ENCODE measurements at places on chromosomes 13 and 19.

GRCh38 chr13:100714478-100714877 is 39.9 kb upstream of the TMTC4 start:
- no peak for DNase-seq

DNA sequence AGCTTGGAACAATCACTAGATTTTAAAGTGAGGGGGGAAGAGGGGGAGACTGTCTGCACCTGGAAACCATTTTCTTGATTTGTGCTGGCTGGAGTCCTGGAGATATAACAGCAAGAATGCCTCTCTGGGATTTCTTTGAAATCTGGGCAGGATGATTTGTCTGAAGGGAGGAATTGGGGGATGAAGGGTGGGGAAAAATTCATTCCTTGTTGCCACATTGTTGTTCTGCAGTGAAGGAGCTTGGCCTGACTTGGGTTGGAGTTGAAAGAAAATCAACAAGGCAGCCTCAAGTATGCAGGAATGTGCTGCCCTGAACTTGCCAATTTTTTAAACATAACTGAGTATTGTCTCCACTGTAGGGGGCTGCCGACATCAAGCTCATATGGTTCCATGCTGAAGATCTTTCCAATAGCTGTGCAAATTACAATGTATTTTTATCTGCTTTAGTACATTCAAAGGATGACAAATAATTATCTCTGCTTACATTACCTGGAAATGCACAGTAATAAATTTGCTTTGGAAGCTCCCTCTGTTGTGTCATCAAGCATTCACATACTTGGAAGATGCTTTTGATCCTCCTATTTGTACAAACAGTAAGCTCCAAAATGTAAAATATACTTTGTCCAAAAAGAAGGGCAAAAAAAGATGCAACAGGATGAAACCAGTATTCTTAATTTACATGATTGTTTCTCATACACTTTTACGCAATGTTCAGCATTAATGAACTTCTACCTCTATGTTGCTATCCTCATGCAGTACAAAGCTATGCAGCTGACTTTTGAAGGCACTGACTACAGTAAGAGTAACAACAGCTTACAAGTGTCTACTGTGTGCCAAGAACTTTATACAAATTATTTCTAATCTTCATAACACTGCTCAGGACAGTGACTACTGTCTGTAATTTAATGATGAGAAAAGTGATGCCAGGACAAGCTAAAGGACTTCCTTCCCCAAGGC is 627.9 kb upstream of the KLF12 start:
- no peak for DNase-seq

DNA sequence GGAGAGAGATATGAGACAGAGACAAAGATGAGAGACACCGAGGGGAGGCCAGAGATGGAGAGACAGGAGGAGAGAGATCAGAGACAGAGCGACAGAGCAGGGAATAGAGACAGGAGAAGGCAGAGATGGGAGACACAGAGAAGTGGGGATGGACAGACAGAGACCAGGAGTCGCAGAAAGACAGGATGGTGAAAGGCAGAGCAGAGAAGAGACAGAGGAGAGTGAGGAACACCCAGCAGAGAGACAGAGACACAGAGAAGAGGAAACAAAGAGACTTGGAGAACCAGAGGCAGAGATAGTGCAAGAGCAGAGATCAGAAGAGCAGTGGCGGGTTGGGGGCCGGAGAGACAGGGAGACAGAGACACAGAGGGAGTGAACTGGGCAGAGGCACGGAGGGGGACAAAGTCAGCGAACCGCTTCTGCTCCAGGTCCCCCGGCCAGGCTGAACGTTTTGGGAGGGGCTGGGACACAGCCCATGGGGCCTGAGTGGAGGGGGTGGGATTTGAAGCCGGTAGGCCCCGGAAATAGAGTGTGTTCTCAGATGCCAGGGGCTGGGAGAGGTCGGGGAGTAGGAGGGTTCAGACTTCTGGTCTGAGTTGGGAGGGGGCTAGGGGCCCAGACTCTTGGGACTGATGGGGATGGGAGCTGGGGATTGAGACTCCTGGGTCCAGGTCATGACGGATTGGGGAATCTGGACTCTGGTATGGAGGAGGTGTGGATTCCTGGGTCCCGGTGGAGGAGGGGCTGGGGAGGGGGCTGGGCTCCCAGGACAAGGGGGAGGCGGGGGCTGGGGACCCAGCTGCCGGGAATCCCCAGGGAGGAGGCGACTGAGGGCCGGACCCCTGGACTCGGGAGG is 654 bp downstream of the ZNF579 start:
- DNase-seq = no peak

- no peak for DNase-seq
Measured at GRCh38 chr19:55242517-55242916, 14.0 kb upstream of the TMEM86B start.

DNA sequence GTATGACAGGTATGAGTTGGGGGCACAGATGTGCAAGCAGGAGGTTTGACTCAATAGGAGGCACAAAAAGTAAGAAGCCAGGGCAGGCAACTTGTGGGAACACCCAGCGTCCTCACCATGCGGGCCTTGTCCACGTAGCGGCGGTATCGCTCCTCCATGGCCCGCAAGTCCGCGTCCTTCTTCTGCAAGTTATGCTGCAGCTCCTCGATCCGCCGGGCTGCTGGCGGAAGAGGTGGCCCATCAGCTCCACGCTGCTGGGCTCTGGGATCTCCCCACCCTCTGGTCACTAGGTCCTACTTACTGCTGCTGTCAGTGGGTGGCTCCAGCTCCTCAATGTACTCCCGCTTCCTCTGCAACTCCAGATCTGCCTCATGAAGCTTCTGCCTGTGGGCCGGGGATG is 10.7 kb downstream of the HOOK2 start:
- no peak for DNase-seq

- DNase-seq = no peak
Measured at GRCh38 chr13:113098162-113098732, 7.3 kb upstream of the F7 start.

DNA sequence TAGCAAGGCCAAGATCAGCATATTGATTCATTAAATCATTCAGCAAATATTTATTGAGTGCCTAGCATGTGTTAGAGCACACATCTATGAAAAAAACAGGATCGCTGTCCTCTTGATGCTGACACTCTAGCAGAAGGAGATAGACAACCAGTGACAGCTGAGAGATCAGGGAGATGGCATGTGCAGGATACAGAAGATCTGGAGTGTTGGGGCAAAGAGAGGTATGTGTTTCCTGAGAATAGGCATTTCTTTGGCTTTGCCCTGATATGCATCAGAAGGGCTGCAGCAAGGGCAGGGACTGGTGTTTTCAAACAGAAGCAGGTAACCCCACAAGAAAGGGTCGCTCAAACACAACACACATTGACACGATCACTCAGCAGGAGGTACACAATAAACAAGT is 423.4 kb downstream of the FOXO1 start:
- DNase-seq = no peak

GRCh38 chr13:40316301-40316700 is 350.1 kb downstream of the FOXO1 start:
- DNase-seq = no peak

GRCh38 chr19:43430142-43430710 is 15.5 kb downstream of the TEX101 start:
- no peak for DNase-seq

DNA sequence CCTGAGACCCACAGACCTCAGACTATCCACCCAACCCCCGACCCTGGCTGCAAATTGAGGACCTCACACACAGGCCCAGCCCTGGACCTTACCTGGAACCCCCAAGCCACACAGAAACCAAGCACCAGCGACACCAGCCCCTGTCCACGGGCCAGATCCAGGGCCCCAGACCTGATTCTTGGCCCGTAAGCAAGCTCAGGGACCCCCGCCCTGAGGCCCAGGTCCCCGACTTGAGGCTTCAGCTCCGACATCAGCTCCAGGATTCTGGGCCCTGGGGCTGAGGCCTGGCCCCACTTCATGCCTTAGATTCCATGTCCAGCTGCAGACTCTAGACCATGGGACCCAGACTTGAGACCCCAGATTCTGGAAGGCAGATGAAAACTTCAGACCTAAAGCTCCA is 6.3 kb downstream of the TTYH1 start:
- no peak for DNase-seq

Data from lower leg skin (tissue), 4 donors.